ENCODE measurements at places on chromosomes 12 and 14. TPM values are rescaled to one million over a fixed set of nuclear protein-coding genes. Genes with fewer than 3 reads are reported as not detected.

Gene GLIPR1L1
- total RNA-seq = not detected

GRCh38 chr12:132428936-132429601 is 60.9 kb upstream of the FBRSL1 start:
- no peak for DNase-seq

Gene DPF3
- total RNA-seq = 0.29 TPM

GRCh38 chr14:22556990-22557623 is 31.9 kb downstream of the DAD1 start:
- peak; percentile 93 for DNase-seq

Gene MUCL1
- total RNA-seq = not detected

GRCh38 chr14:74140374-74140850 is 55.7 kb downstream of the LIN52 start:
- no peak for DNase-seq

Gene IL25
- total RNA-seq = not detected

Gene WNT5B
- total RNA-seq = not detected

Gene KCNA5
- not detected for total RNA-seq

- no peak for DNase-seq
These were observed 659 bp upstream of the FOXJ2 start for GRCh38 chr12:8031872-8032241.

DNA sequence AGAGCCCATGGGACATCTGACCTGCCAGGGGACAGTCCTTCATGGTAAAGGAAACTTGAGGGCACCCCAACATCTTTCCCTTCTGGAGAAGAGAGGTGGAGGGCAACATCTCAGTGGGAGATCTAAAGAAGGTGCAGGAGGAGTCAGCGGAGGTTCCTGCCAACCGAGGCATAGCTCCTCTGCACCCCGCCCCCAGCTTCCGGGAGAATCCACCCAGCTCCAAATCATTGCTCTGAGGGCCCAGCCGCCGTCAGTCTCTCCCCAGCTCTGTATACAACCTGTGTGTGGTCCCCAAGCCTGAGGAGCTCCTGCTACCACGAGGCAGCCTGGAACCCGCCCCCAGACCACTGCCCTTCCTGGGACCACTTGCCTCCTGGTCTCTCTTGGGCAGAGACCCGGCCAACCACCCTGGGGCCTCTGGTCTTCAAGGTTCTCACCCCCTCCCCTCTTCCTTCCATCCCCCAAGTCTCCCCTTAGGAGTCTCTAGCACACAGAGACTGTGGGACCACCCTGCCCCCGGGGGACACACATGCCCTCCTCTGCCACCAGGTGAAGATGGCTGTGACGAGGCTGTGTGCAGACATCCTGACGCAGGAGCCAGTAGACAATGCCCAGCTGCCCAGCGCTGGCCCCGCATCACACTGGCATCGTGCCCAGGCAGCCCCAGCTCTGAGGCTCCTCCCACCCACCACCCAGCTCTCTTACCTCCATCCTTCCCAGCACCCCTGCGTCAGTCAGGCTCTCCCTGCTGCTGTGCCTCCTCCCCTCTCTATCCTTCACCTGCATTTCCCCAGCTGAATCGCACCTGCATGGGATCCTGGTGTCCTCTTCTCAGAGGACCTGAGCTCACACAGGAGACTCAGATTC is 13.0 kb upstream of the NUDT14 start:
- peak; percentile 37 for DNase-seq

- no peak for DNase-seq
These were observed 119.5 kb downstream of the ANO4 start for GRCh38 chr12:100913872-100914592.

Gene GPR137C
- total RNA-seq = 0.51 TPM

Gene AQP2
- total RNA-seq = not detected

Gene TRMT5
- total RNA-seq = 12.5 TPM

- no peak for DNase-seq
These were observed 54.8 kb upstream of the PLEKHA5 start for GRCh38 chr12:19074700-19075099.

GRCh38 chr12:104460041-104460719 is 3.4 kb downstream of the CHST11 start:
- DNase-seq = no peak

GRCh38 chr12:70049596-70050360 is 193.5 kb upstream of the CNOT2 start:
- no peak for DNase-seq

DNA sequence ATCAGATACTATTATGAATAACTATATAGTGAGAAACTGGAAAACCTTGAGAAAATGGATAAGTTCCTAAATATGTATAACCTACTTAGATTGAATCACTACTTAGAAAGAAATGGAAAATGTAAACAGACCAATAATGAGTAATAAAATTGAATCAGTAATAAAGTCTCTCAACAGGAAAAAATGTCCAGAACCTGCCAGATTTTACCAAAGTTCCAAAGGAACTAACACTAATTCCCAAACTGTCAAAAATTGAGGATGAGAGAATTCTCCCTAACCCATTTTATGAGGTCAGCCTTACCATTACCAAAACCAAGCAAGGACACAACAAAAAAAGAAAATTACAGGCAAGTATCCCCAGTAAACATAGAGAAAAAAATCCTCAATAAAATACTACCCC is 272.0 kb downstream of the RPAP3 start:
- no peak for DNase-seq

GRCh38 chr14:58060898-58061297 is 91.1 kb downstream of the ARMH4 start:
- DNase-seq = no peak

DNA sequence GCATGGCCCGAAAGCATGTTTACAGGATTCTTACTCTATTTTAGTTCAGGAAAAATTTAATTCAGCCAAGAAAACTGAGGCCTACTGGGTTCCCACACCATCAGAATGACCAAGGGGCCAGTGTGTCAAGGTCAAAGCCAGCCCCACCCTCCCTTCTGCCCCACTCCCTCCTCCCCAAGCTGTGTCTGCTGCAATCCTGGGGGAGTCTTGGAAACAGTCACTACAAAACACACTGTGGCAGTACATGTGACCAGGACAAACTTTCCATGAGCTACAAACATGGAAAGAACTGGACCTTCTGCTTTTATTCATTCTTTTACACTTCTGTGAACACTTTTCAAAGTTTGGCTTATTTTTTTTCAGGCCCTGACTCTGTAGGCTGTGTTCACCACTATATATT is 1228.8 kb upstream of the TMEM132C start:
- DNase-seq = no peak

GRCh38 chr12:53735556-53735955 is 8.3 kb upstream of the CALCOCO1 start:
- no peak for DNase-seq

- DNase-seq = no peak
These were observed 229.8 kb downstream of the ALX1 start for GRCh38 chr12:85509857-85510256.

GRCh38 chr12:87930033-87930432 is 99.2 kb downstream of the C12orf50 start:
- no peak for DNase-seq

- DNase-seq = no peak
These were observed 95.4 kb upstream of the SFSWAP start for GRCh38 chr12:131615326-131616042.

GRCh38 chr12:49891476-49891875 is 12.2 kb downstream of the FAIM2 start:
- DNase-seq = no peak

GRCh38 chr14:67487937-67488893 is at the start of gene TMEM229B:
Gene TMEM229B (minus strand): TSS chr14:67488721. CDS start chr14:67473923, 14,798 bp downstream.
- peak; percentile 70 for DNase-seq

DNA sequence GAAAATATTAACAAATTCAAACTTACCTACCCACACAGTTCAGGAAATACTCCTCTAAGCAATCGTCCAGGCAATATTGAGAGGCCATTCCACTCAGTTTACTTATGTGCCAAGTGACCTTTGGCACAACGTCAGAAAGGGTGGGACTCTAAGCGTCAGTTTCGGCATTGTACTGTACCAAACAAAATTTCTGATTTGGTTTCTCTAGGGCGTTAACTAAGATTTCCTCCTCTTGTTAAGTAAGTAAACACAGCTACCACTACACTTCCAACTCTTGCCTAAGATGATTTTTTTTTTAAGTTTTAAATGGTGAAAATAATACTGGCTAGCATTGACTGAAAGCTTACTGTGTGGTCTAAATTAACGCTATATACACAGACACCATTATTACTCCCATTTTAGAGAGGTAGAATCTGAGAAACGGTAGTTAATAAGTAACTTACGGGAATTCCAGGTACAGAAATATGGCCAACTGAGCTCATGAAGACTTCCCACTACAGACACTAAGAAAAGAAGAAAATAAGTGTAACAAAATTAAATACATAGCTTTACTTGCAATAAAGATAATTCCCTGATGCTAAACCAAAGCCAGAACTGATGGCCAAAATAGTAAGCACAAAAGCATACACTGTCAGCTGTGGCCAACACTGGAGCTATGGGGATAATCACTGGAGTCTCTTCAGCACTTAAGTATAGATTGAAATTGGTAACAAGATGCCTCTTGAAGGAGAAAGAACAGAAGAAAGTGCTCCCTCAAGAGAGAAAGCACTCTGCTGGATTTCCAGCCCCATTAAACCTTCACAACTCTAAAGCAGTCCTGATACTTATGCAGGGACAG is 76.1 kb downstream of the EPS8 start:
- DNase-seq = no peak

Gene KRT79
- total RNA-seq = 0.12 TPM

GRCh38 chr14:101078892-101079221 is 175.3 kb upstream of the RTL1 start:
- peak; percentile 16 for DNase-seq

- DNase-seq = peak; percentile 63
These were observed 25.6 kb downstream of the RNASE10 start for GRCh38 chr14:20530771-20531571.

- DNase-seq = no peak
These were observed 5.5 kb downstream of the CARMIL3 start for GRCh38 chr14:24057271-24057670.

- no peak for DNase-seq
These were observed 11.5 kb upstream of the NT5DC3 start for GRCh38 chr12:103852498-103852997.

GRCh38 chr12:1644534-1645438 is 15.8 kb downstream of the WNT5B start:
- no peak for DNase-seq

DNA sequence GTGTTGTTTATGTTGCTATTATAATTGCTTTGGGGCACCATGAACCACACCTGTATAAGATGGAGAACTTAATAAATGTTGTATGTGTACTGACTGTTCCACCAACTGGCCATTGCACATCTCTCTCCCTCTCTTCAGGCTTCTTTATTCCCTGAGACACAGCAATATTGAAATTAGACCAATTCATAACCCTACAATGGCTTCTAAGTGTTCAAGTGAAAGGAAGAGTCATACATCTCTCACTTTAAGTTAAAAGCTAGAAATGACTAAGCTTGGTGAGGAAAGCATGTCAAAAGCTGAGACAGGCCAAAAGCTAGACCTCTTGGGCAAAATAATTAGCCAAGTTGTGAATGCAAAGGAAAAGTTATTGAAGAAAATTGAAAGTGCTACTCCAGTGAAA is 373.3 kb downstream of the RGS6 start:
- no peak for DNase-seq

- no peak for DNase-seq
These were observed 128.2 kb downstream of the SLC38A6 start for GRCh38 chr14:61109288-61109687.

DNA sequence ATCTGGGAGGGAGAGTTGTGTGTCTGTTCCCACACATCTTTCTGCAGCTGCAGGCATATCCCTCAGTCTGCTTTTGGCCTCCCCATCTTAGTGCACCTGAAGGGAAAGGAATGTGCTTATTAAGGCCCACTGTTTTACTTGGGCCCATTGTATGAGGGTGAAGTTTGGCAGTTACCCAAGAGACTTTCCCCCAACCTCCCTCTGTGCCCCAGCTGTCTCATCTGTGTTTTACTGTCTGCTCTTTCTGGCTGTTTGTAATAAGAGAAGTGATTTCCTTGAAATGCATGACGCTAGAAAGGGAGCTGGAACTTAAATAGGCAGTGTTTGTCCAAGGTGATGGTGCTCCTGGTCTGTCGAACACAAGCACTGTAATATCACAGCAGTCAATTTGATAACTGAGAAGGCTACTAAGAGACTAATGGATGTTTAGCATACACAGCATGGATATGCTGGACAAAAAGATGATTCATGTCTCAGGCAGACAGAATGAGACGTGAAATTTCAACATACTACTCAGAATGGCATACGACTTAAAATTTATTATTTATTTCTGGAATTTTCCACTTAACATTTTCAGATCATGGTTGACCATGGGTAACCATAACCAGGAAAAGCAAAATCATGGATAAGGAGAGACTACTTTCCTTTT is 43.6 kb downstream of the FSCB start:
- DNase-seq = no peak

GRCh38 chr14:102182190-102182589 is 42.5 kb downstream of the WDR20 start:
- DNase-seq = no peak

Gene TSHR
- total RNA-seq = not detected

Gene FLRT2
- total RNA-seq = not detected

Gene AKAP6
- 3.3 TPM for total RNA-seq

DNA sequence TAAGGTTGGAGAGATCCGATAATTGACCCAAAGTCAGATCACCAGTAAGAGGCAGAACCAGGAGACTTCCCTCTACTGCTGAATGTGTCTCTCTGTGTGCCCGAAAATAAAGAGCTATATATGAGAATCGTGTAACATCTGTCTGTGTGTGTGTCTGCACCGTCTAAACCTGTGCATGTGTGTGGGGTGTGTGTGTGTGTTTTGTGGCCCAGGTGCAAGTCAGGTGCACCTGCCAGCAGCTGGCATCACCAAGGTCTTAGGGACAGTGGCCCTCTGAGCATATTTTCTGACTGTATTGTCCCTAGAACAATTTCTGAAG is 24.7 kb upstream of the KRT78 start:
- no peak for DNase-seq

Gene MYF5
- total RNA-seq = not detected

- DNase-seq = no peak
These were observed 561.9 kb downstream of the CCER1 start for GRCh38 chr12:90393089-90393488.

DNA sequence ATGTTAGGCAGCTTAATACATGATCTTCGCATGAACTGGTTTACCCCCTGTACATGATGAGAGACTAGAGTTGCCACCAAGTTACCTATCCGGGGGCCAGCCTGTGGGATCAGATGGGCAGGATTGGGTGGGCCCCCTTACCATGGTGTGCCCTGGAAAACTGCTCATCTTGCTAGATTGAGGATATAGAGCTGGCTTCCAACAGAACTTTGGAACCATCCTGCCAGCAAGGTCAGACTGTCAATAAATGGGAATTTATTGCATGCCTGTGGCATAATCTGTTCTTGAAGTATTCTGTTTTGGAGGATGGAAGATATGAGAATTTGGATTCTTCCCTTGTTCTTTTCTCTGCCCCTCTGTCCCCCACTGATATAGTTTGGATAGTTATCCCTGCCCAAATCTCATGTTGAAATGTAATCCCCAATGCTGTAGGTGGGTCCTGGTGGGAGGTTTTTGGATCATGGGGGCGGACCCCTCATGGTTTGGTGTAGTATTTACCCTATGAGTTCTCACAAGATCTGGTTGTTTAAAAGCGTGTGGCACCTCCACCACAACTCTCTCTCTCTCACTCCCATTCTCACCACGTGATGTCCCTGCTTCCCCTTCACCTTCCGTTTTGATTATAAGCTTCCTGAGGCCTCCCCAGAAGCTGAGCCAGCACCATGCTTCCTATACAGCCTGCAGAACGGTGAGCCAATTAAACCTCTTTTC is 3.7 kb upstream of the TM9SF1 start:
- no peak for DNase-seq
